ENCODE measurements at places on chromosomes 4 and X.

DNA sequence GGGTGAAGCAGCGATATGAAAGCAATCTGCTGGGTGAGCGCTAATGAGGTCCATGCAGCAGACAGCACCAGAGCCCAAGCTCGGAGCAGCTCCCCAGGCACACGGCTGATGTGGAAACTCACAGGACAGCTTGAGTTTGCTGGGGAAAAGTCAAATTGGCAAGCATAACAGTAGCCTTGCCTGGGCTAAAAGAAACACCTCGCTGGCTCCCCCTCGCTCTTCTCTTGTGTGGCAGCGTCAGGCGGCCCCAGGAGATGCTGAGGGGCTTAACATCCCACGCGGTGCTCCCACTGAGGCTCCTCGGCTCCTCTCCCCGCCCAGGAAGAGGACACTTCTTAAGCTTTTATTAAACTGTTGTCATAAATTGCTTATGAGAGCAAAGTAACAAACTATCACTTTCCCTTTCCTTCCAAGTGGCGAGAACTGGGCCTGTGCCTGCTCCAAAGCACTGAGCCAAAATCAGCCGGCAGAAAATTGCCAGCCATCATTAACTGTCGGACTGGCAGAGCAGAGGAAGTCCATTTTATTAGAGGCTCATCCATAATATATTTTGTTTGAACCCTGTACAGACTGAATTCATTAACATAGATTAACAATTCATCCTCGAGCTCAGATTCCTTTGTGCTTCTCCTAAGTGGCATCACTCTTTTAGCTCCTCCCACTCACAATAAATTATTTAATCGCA, 111.4 kb downstream of the TSPAN5 start:
- peak; percentile 54 for DNase-seq

DNA sequence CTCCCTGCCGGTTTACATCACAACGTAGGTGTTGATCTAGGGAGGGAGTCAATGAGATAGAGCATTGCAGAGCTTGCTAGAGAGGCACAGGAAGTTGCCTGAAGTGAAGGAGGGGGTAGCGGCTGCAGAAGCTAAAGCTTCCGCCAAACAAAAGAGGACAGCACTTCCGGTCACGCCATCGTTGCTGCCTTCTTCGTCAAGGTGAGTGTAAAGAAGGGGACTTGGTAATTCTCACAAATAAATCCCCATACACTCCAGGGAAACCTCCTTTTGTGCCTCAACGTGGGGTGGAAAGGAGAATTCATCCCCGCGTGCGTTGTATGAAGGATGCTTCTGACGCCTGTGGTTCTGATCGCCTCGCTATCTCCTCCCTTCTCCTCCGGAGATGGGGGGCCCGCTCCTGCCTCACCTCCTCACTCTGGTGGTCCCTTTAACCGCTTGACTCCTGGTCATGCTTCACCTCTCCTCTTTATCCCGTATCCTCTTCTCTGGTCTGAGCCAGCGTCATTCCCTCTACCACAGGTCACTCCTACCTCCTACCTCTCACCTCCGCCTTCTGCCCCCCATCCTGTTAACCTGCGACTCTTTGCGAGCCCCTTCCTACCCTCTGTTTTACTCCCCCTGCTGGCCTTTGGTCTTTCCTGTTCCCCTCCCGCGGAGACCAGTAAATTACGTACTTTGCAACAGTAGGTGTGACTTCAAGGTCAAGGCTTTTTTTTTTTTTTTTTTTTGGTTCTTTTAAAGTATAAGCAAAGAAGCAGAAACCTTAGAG, 59.9 kb downstream of the GSPT2 start:
- DNase-seq, result peak; percentile 67

DNA sequence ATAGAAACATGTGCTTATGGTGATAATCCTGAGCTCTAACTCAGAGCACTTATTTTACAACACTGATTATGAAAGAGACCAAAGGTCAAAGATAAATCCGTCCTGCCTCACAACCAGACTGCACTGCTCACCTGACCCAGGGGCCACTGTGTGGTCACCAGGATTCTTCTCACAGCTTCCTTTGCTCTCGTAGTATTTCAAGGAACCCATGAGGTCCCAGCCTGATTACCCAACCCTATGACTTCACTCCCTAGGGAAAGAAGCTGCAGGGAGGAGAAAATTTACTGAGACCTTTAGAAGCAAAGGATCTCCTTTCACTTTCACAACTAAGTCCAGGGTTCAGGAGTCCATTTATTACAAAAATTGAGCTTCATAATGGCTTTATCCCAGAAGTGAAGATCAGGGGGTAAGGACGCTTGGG, 9.6 kb downstream of the SLC25A5 start:
- DNase-seq, result peak; percentile 93

- peak; percentile 97 for DNase-seq
Measured at GRCh38 chr4:41214136-41214824, at the start of gene APBB2. APBB2 (minus strand) TSS chr4:41214542; CDS start chr4:41033254, 181,288 bp downstream.

GRCh38 chrX:146243041-146243440, 425.4 kb downstream of the SLITRK2 start:
- DNase-seq, result no peak

DNA sequence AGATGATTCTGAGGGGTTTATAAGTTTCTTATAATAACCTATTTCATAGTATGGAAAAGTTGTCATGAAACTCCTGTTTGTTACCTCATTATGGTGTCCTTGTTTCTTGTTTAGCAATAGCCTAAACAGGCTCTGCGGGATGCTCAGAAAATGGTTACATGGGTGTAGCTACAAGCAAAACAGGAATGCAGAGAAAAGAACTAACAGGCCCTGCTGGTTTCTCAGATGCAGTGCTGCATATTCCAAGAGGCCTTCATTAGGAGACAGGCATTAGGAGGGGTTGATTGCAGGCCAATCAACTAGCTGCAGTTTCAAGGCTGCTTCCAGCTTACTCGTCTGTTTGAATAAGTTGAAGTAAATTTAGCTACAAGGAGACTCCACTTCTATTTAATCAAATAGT, 37.6 kb upstream of the HPGD start:
- DNase-seq, result no peak

GRCh38 chr4:174135936-174136406, 147.5 kb downstream of the FBXO8 start:
- DNase-seq, result no peak

DNA sequence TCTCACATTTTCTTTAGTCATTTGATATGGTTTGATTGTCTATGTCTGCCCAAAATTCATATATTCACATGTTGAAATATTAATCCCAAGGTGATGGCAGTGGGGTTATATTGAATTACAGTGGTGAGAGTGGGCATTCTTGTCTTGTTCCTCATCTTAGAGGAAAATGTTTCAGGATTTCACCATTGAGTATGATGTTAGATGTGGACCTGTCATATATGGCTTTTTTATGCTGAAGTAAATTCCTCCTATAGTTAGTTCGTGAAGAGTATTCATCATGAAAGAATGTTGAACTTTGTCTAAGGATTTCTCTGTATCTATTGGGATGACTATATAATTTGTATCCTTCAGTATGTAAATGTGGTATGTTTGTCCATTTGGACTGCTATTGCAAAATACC, 512.3 kb upstream of the EPHA5 start:
- DNase-seq, result no peak

- DNase-seq, result peak; percentile 73
Measured at GRCh38 chr4:113444386-113444785, 317.2 kb downstream of the CAMK2D start.

DNA sequence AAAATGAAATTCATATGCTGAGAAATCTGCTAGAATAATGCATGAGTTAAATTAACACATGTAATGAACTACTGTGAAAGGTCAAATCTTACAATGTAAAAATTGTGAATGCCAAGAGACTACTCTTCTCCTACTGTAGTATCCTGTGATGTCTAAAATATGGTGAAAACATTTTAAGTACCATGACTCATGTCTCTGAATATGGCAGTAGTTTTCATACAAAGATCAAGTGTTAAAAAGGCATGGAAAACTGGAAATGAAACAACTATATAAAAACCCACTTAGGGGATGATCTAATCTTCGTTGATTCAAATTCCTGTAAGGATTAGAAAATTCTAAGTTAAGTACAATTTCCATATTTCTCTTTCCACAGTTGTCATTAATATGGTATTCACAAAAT, 221.3 kb downstream of the PPP3CA start:
- peak; percentile 47 for DNase-seq

DNA sequence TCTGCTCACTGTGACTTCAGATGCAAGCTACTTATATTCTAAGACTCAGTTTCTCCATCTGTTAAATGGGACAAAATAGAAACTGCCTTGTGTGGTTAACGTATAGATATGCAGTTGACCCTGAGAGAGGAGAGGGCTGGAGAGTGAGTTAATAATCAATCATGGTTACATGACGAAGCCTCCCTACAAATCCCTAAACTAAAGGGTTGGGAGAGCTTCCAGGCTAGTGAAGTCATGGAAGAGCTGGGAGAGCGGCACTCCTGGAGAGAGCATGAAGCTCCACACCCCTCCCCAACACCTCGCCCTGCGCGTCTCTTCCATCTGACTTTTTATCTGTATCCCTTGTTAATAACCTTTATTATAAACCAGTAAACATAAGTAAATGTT, 138.5 kb upstream of the FAM9B start:
- no peak for DNase-seq

- peak; percentile 57 for DNase-seq
Measured at GRCh38 chr4:142547974-142548373, 298.1 kb downstream of the INPP4B start.

DNA sequence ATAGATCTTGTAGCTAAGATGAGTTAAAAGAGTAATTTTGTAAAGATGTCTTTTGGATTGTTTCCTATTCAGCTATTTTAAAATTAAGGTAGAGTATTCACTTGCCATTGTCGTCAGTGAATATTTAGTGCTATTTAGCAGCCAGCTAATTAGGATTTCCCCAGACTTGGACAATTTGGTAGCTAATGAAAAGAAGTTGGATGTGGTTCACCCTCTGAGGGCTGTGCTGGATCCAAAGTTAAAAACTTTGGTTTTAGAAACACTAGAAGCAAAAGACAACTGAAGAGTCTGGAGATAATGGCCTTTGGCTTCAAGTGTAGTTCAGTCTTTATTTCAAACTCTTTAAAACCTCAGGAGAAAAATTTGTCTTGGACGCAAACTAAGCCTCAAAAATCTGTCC, 41.3 kb downstream of the ATG4A start:
- no peak for DNase-seq

GRCh38 chr4:151223465-151223864, 53.5 kb upstream of the PRSS48 start:
- no peak for DNase-seq

DNA sequence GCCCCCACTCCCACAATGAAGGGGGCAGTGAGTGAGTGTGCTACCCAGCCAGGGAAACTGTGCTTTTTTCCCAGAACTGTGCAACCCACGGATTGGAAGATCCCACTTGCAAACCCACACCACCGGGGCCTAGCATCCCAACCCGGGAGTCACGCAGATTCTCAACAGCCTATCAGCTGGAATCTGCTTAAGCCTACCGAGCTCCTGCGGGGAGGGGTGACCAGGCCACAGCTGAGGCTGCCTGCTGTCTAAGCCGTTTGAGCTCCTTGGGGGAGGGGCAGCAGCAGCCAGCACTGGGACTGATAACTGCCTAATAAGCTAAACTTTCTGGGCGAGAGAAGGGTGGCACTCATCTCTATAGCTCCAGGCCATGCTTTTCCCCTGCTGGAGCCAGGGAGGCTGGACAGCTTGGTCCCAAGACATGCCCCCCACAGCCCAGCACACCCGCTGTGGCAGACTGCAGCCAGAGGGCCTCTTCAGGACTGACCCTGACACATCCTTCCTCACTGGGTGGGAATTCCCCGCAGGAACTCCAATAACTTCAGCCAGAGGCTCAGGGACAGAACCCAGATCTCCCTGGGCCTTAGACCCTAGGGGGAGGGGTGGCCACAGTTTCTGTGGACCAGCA, 161.3 kb upstream of the MAGEB18 start:
- DNase-seq, result no peak

DNA sequence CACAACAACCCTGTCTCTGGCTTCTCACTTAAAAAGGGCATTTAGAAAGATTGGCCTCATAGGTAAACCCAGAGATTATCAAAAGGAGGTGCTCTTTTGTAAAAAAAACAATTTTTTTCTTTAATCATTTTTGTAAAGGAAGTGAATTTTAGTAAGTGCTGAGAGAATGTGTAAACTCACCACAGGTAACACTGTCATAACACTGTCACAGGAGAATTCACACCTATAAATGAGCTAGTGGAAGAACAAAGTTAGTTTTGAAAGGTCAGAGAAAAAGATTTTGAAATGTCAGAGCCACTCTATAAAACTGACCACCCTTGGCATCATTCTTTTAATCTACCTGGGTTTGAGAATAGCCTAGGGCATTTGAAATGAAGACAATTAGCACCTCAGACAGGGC, 3.3 kb upstream of the SH2D1A start:
- DNase-seq, result no peak

GRCh38 chrX:39886282-39886681, 211.5 kb downstream of the BCOR start:
- no peak for DNase-seq

GRCh38 chr4:83335701-83336100, 1.1 kb upstream of the HPSE start:
- DNase-seq, result no peak

DNA sequence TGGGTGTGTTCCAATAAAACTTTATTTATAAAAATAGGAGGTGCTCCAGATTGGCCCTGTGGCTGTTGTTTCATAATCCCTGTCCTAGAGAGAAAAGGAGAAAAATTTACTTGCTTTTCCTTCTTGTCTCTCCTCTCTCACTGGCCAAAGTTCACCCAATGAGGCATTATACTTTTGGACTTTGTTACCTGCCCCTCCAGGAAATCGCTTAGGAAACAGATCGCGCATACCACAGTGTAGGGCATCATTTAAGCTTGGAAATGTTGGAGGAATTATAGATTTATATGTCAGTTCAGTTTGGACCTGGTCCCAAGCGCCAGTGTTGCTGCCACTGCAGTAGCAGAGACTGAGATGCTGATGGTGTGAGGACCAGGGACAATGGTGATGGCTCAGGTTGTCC, 337.6 kb upstream of the NR3C2 start:
- DNase-seq, result no peak

DNA sequence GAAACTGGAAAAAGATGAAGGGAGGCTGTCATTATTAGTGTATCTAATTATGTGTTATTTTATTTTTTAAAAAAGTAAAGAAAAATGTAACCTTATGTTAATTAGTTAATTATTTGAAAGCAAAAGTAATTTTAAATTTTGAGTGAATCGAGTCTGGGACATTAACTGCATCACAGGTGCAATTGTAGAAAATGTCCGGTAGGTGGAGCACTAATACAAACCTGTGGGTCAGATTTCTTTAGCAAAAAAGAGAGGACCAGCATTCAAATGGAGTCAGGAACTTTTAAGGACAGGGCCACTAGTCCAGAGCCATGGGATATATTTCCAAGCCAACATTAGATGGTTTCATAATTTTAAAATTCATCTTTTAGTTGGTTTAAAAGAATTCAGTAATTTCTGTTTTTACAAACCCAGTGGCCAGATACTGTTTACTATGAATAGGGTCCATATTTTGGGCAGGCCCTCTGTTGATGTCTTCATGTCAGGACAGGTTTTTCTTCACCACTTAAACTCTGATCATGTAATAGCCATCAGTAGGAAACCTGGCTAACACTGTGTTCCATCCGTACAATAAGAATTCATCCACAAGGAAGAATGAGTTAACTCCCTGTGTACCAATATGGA, 27.2 kb downstream of the BST1 start:
- DNase-seq, result peak; percentile 53

DNA sequence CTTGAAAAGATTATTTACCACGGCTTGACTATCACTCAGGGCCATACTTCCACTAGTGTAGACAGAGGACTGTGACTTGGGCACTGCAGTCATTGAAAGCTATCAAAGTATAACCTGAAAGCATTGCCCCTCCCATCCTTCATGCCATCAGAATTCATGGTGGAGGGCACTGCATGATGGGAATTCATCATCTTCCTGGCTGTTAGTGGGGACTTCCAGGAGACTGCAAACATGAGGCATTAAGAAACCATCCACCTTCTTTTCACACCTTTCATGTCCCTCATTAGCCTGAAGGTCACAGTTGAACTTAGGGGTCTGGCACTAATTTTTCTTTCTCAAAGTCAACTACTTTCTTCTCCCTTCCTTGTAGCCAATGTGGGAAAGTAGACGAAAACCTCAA, 25.8 kb downstream of the VSIG4 start:
- no peak for DNase-seq

Measured in IMR-90 (cell line).